Activated CD8-positive, alpha-beta T cell treated with anti-CD3 and anti-CD28 coated beads, Interleukin-2, amount 10 ng/mL, durations not matched to agents 7 days and 5 days (primary cell): ENCODE measurements at places on chromosomes 2 and 18. TPM values are rescaled to one million over a fixed set of nuclear protein-coding genes. Genes with fewer than 3 reads are reported as not detected.

DNA sequence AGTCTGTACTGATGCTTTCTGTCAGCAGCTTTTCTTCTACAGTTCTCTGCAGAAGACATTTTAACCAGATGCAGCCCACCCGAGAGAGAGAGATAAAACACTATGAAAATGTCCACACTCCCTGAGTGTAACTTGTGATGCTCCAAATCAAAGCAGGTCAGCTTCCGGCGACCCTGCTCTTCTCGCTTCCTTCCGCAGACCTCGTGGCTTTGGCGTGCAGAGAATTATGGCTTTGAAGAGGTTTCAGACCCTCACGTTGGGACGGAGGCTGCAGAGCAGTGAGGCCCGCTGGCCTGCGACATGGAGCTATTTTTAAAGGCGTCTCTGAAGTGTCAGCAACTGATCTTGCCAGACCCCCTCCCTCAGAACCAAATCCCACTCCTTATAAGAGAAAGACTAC lies 41.8 kb downstream of the TMEM163 start:
- peak; percentile 58 for DNase-seq

GRCh38 chr18:53861185-53861584 lies 363.3 kb downstream of the MBD2 start:
- no peak for DNase-seq

- peak; percentile 19 for DNase-seq
These were observed 13.7 kb upstream of the NEU4 start for GRCh38 chr2:241795021-241795999.

C2orf72 gene
- total RNA-seq = 0.34 TPM

DNA sequence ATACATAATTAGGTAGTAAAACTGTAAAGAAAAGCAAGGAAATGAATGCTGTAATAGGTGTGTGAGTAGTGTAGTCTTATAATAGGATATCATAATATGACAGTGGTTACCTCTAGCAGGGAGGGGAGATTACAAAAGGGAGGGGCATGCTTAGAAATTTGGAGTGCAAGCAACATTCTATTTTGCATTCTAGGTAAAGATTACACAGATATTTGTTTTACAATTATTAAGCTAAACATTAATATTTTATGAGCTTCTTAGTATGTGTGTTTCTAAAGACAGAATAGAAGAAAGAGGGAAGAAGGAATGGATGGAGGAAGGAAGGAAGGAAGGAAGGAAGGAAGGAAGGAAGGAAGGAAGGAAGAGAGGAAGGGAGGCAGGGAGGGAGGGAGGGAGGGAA lies 177.9 kb downstream of the PAX3 start:
- no peak for DNase-seq
